MM.1S (cell line): ENCODE measurements at places on chromosomes 13 and 19.

GRCh38 chr13:44726214-44726613 lies 150.1 kb upstream of the TSC22D1 start:
- no peak for DNase-seq

DNA sequence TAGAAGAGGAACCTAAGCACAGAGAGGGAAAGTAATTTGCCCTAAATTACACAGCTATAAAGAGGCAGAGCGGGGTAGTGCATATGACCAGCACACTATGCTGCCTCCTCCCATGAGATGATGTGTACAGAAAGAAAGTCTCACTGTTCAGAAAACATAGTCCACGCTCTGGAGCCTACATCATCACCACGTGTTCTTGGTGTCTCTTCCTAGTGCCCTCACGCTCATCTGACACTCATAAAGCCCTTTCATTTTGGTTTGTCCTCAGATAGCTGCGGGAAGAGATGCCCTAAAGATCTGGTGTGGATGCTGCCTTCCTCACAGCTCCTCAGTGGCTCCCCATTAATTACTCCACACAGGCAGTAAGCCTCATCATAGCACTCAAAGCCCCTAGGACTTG lies 27.4 kb upstream of the SIAH3 start:
- DNase-seq: no peak

DNA sequence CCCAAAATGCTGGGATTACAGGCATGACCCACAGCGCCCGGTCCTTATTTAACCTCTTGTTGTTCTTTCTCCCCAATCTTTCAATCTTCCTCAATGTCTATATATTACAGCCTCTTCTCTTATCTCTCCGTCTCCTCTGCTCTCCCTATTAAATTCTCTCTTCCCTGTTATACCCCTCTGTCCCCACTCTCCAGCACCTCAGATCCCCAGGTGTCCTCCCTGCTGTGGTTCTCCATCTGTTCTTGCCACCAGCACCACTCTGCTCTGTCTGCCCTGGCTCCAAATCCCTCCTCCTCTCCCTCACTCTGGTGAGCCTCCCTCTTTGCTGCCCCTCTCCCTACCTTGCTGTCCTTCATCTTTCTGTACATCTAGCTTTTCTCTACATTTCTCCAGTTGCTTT lies 1.1 kb downstream of the ZNF600 start:
- no peak for DNase-seq

GRCh38 chr19:12773571-12773970 lies 1.8 kb downstream of the HOOK2 start:
- DNase-seq: peak; percentile 32

DNA sequence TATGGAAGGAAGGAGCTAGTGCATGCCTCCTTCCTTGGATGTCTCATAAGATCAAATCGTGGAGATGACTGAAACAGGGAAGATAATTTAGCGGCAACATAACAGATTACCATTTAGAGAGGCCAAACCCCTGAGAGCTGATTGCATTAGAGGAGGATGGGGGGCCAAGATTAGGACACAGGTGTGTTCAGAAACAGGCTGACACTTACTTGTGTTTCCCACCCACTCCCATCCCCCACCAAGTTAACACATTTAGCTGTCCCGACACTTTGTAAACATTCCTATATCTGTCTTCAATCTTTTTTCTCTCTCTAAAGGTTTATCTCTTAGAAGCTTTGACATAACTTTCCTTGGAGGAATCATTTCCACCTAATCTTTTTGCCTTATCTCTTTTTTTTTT lies 48.8 kb upstream of the KCTD4 start:
- no peak for DNase-seq

- no peak for DNase-seq
Observed at GRCh38 chr13:100848304-100848703, 173.7 kb upstream of the TMTC4 start.

- no peak for DNase-seq
Observed at GRCh38 chr19:51440846-51441409, 17.3 kb downstream of the SIGLEC8 start.

DNA sequence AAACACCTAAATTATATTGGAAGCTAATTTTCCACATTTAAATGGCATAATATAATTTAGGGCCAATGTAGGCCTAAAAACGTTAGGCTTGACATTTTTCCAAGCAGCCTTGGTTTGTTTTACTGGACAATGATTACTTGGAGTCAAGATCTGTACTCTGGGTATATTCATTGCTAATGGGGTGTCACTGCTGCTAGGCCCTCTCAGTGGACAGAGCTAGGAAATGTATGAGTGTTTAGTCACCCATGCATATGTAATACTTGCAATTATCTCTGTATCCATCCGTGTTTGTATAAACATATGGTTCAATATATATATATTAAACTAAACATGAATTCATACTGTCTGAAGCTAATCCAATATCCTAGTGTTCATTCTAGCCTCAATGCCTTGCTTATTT lies 598.1 kb downstream of the DCT start:
- no peak for DNase-seq

- DNase-seq: peak; percentile 13
Observed at GRCh38 chr13:108346376-108346775, 76.9 kb downstream of the TNFSF13B start.

- no peak for DNase-seq
Observed at GRCh38 chr19:15628236-15629002, 12.3 kb upstream of the CYP4F3 start.

- peak; percentile 81 for DNase-seq
Observed at GRCh38 chr13:76523740-76524340, 362.4 kb downstream of the KCTD12 start.

GRCh38 chr13:93753639-93754038 lies 527.0 kb downstream of the GPC6 start:
- DNase-seq: no peak

- no peak for DNase-seq
Observed at GRCh38 chr19:33238481-33239149, 13.0 kb upstream of the SLC7A10 start.

DNA sequence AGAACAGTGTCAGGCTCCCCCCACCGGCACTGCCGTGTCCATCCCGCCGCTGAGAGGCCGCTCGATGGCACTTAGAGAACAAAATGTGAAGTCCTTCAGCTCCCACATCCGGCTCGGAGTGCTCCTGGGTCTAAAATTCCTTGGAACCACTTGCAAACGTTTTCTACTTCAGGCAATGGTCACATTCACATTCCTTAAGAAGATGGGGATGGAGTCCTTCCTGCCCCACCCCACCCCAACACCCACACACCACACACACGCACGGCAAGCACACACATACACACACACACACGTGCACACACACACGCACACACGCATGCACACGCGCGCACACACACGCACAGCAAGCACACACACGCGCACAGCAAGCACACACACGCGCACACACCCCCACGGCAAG lies 83.4 kb downstream of the SOX1 start:
- DNase-seq: no peak

GRCh38 chr13:20772401-20773131 lies 1.2 kb downstream of the EEF1AKMT1 start:
- no peak for DNase-seq

GRCh38 chr13:26681036-26681435 lies 79.5 kb downstream of the GPR12 start:
- no peak for DNase-seq

DNA sequence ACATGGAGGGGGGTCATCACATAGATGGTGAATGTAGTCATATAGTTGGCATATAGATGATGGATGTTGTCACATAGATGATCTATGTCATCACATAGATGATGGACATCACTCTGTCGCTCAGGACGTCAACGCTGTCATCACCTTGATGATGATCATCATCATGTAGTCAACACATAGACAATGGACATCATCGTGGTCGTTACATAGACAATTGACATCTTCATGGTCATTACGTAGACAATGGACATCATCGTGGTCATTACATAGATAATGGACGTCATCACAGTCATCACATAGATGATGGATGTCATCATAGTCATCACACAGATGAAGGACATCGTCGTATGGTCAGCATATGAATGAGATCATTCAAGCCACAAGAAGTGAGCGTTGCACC lies 28.6 kb upstream of the SLC15A1 start:
- DNase-seq: no peak

GRCh38 chr19:2729943-2730818 lies 9.0 kb upstream of the DIRAS1 start:
- no peak for DNase-seq

GRCh38 chr19:18292810-18293641 lies 11.6 kb upstream of the JUND start:
- no peak for DNase-seq

- DNase-seq: no peak
Observed at GRCh38 chr19:18274219-18274780, at the start of gene IQCN. Gene IQCN (minus strand): TSS chr19:18274452. CDS start chr19:18269478, 4,974 bp downstream.

GRCh38 chr13:50916701-50917184 lies 7.2 kb downstream of the RNASEH2B start:
- DNase-seq: no peak

DNA sequence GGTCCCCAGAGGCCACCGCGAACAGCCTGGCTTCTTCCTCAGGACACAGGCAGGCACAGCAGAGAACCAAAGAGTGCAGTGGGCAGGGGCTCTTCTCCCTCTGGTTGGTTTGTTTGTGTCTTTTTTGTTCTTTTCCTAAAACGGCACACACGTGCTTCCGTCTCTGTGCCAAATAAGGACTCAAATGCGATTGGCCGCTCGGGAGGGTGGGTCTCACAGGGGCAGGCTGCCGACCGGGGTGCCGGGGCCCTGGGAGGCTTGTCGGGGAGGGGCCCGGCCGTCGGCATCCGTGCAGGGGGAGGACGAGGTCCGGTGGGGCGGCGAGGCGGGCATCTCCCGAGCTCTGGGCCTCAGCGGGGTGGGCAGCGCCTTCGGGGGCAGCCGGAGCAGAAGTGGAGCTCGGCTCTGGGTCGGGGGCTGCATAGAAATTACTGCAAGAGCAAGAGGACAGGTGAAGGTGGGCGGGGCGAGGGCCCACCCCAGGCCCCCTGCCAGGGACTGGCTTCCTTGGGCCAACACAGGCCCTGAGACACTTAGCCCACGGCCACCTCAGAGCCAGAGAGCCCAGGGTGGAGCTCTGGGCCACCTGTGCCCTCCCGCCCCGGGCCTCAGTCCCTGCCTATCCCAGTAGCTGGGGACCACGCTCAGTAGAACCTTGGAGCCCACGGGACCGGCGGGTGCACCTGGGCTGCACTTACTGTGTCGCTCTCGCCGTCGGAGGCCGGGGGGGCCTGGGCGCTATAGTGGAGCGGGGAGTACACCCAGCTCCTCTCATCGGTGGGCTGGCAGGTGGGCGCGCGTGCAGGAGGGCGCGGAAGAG lies 6.4 kb upstream of the CACTIN start:
- no peak for DNase-seq

- no peak for DNase-seq
Observed at GRCh38 chr13:20125783-20126165, 35.1 kb downstream of the GJA3 start.

DNA sequence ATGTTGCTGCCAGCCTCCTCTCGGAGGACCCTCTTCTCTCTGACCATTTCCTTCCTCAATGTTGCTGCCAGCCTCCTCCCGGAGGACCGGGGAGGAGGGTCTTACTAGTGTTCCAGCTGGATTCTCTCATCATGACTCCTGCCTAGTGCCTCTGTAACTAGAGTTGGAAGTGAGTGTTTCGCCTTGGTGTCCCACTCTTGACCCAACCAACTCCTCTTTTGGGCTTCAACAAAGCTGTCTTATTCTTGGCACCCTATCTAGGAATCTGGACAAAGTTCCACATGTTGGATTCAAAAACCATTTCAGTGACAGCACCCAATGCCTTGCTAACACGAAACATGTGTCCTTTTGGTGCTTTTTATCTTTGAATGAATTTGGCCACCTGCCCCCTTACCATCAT lies 165.4 kb downstream of the GPC5 start:
- no peak for DNase-seq

DNA sequence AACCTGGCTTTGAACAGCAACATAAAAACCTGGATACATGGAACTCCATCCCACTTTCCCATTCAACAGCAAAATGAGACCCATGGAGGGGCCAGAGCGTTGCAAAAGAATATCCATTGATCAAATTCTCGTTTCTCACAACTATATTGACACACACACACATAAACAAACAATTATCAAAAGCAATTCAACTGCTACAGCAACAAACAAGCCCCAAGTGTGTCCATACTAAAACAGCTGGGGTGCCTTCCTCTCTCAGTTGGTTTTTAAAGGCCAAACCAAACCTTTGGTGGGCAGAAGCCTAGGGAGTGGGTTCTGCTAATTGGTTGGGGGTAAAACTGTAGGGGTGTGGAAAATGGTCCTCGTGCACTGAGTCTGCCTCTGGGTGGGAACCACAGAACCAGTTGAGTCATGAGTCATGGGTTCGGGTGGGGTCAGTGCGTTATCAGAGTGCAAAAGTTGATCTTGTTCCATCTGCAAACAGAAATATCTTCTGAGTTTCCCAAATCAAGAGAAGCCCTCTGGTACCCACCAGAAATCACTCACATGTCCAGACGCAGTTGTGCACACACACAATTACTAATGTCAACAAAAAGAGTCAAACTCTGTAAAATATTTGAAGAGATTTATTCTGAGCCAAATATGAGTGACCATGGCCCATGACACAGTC lies 18.5 kb downstream of the GPR42 start:
- no peak for DNase-seq

DNA sequence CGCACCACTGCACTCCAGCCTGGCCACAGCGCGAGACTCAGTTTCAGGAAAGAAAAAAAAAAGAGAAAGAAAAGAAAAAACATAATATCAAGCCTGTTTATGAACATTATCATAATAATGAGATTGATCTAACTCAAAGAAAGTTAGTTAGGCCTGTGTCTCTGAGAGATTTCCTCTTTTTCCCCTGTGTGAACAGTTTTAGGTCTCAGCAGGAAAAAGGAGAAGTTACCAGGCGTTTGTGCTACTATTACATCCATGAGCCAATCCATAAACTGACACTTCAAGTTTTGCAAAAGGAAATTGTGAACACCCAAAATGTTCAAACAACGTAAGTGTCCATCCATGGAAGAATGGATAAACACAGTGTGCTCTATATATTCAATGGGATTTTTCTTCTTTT lies 3.8 kb downstream of the TARM1 start:
- no peak for DNase-seq

DNA sequence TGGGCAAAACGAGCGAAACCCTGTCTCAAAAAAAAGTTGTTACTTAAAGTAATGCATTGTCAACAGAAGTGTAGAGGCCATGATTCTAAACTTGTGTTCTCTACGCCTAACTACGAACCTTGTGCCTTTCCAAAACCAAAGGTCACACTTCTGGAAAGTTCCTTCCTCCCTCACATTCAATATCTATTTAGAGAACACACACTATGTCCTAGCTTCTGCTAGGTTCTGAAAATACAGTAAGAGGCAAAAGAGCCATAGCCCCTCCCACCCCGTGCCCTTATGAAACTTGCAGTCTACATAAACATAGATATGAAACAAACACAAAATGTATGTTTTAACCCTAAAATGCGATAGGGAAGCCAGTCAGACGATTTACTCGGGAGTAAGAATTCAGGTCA lies 36.4 kb downstream of the RNF6 start:
- DNase-seq: no peak
